ENCODE measurements at places on chromosomes 4 and X.

DNA sequence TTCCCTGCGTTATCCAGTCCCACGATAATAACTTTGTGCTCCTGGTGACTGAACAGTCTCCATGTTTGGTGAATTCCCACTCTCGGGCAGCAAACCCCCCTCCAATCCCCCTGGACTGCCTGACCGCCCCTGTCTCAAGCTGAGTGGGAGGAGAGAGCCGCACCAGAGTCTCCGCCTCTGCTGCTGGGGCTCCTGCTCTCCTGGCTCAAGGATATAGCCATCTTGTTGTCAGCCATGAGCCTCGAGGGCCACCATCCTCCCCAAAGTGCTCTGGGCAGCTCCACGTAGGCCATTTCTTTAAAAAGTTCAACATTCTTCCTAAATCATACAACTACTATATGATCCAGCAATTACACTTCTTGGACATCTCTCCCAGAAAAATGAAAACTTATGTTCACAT, 49.3 kb upstream of the PGRMC1 start:
- no peak for DNase-seq

GRCh38 chrX:135596495-135596894, 76.0 kb downstream of the INTS6L start:
- DNase-seq: peak; percentile 27

DNA sequence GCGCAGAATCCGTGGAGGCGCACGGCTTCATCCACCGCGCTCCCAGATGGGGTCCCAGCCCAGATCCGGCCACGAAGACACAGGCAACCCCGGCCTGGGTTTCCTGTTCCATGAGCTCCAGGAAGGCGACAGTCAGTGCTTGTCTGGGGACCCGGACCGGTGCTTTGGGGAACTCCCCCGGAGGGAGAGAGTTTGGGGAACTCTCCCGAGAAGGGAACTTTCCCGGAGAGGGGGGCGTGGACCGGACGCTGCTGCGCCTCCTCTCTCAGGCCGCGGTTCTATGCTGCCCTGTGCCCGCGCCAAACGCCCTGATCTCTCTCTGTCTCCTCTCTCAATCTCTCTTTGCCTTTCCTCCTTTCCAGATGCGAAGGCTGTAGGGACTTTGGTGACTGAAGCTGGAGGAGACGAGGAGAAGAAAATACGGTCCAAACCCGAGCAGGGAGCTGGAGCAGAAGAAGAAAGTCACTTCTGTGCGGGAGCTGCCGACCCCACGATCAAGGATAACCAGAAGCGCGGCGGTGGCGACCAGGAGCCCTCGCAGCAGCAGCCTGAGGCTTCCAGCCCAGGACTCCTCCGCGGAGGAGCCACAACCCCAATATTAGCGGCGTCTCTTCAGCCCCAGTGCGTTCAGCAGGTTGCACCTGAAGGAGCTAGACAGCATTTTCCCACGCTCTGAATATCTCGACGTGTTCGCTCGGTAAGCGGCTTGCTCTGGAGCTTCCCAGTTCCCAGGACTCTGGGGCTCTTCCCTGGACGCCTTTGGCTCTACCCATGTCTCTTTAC, 47.6 kb upstream of the NKAP start:
- DNase-seq: no peak

- no peak for DNase-seq
These were observed 63.5 kb downstream of the PDK3 start for GRCh38 chrX:24528605-24529004.

DNA sequence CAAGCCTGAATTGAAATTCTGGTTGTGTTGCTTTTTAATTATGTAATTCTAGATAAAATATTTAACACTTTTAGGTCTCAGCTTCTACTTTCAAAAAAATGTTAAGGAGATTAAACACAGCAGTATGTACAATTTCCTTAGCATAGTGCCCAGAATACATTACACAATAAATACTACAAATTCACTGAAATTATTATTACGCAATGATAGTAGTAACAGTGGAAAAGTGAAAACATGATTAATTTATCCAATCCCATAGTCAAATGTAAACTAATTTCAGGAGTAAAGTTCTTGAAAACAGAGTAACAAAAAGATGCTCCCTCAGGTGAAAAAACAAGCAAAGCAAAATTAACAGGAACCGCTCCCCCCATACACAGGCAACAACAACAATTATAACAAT, 1915.4 kb downstream of the STIM2 start:
- DNase-seq: no peak

DNA sequence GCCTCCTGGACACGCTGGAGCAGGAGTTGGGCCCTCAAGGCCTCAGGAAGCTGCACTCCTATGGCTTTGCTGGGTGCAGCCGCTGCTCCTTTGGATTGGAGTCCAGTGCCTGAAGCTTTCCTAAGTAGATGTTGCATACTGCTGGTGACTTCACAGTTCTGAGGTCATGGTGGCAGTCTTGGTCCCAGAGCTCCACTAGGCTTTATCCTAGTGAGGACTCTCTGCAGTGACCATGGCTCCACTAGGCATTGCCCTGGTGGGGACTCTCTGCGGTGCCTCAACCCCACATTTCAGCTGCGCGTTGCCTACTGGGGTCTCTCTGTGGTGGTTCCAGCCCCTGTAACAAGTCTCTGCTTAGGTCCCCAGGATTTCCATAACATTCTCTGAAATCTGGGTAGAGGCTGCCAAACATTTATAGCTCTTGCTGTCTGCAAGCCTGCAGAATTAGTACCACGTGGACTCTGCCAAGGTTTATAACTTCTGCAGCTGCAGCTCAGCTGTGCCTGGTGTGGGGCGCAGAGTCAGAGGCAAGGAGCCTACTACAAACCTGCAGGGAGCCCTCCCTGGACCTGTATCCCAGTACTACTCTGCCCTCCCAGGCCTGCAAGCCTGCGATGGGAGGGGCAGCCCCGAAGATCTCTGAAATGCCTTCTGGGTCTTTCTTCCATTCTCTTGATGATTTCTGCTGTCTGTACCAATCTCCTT, 46.0 kb upstream of the NFKB1 start:
- DNase-seq: no peak

- no peak for DNase-seq
These were observed 66.8 kb downstream of the HHIP start for GRCh38 chr4:144712775-144713174.

DNA sequence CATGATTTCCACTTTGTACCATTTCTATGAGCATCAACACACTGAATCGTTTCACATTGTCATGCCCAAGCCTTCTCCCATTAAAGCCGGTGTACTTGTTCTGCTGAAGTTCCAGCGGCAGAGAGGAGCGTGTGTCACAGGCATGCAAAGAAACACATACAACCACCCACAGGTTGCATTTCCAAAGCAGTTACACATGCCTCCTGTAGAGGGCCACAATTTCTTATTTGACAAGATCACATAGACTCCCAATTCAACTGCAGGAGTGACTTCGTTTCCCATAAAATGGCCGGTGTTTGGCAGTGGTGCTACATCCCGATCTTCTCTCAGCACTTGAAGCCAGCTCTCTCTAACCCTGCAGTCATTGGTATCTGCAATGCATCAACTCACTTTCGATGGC, 992.6 kb downstream of the NLGN4X start:
- DNase-seq: no peak

DNA sequence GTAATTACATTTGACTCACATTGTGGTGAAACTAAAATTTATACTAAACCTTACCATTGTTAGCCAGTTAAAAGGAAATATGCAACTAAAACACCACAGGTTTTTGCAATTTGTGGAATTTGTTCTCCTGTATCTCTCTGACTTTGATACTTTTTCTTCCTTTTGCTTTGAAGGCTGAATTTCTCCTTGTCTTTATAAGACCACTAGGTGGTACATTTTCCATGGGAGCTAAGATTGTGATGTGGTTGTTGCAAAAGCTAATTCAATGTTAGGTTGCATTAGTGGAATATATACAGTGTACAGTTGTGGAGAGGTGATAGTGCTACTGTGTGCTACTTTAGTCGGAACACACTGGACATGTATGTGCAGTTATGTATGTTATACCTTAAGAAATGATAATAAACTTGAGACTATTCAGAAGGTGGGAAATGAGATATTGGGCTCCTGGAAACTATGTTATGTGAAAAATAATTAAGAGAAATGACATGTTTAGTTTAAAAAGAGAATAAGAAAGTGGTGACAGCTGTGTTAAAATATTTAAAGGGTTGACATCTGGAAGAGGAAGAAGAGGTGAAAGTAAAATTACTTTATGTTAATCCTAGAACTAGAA, 70.3 kb downstream of the ARL9 start:
- no peak for DNase-seq

DNA sequence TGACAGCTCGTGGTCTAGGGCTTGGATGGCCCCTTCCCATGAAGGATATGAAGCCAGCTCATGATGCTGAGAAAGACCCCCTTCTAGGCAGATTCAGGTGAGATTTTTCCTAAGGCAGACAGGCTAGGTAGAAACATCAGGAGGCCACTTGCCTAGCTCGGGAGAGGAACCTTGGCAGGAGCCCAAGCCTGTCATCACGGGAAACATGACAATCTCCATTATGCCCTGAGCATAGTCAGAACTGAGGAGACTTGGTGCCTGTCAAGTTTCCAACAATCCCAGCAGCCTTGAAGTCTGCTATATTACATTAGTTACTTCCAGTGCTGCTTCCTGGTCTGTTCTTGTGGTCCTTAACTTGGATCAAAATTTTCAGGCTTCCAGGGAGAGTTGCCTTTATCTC, 18.7 kb upstream of the WDR1 start:
- DNase-seq: no peak

DNA sequence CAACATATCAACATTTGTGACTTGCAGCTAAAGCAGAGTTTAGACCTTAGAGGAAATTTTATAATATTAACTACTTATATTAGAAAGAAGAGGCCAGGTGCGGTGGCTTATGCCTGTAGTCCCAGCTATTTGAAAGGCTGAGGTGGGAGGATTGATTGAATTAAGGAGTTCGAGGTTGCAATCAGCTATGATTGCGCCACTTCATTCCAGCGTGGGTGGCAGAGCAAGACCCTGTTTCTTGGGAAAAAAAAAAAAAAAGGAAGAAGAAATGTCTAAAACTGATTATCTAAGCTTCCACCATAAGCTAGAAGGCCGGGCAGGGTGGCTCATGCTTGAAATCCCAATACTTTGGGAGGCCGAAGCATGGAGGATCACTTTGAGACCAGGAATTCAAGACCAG, 42.0 kb upstream of the USP9X start:
- no peak for DNase-seq

DNA sequence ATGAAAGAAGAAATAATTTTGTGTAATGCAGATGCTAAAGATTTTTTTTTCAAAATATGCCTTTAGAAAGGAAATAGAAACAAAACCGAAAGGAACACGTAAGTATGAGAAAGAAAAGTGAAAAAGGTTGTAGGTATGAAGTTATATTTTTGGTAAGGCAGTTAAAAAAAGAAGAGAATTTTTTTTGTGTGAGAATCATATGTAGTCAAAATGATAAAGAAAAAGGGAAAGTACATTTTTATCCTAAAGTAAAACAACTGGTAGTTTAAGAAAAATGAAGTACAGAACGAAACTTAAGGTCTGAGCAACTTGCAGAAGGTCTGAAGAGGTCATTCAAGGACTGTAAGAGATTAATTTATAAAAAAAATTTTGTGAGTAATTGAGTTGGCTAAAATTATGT, 164.0 kb upstream of the TRAM1L1 start:
- no peak for DNase-seq

- no peak for DNase-seq
These were observed 195.7 kb downstream of the PACRGL start for GRCh38 chr4:20895988-20896387.

- DNase-seq: no peak
These were observed 85.4 kb downstream of the DCHS2 start for GRCh38 chr4:154406018-154406795.

DNA sequence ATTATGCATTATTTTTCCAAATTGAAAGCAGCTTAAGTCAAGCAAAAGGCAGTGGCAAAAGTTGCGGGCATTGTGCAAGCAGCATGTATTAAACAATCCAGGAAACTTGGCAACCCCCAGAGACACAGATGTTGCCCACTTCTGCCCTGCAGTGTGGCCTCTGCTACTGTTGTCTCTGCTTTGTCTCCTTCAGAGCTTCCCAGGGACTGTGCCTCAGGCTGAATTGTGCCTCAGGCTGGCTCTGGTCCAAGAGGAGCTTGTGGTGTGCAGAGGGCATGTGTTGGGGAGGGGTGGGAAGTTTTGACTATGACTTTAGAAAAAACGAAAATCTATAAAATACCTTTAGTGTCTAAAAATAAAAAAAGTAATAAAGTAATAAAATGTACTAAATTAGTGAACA, 201.4 kb downstream of the CCSER1 start:
- no peak for DNase-seq

DNA sequence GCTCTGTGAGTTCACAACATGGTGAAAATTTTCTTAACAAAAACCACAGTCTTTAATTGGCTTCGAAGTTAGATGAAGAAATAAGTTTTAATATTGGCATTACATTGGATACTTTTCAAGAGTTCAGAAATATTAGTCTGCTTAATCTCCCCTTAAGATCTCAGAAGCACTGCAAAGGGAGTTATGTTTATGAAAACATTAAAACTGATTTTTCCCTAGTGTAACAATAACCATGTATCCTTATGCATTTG, 1.5 kb downstream of the SETD7 start:
- no peak for DNase-seq

GRCh38 chr4:139950568-139950967, 203.4 kb downstream of the MAML3 start:
- no peak for DNase-seq

- DNase-seq: no peak
These were observed 168.8 kb downstream of the RCHY1 start for GRCh38 chr4:75345423-75345822.

- DNase-seq: no peak
These were observed 200.2 kb downstream of the ADGRA3 start for GRCh38 chr4:22315628-22316027.

DNA sequence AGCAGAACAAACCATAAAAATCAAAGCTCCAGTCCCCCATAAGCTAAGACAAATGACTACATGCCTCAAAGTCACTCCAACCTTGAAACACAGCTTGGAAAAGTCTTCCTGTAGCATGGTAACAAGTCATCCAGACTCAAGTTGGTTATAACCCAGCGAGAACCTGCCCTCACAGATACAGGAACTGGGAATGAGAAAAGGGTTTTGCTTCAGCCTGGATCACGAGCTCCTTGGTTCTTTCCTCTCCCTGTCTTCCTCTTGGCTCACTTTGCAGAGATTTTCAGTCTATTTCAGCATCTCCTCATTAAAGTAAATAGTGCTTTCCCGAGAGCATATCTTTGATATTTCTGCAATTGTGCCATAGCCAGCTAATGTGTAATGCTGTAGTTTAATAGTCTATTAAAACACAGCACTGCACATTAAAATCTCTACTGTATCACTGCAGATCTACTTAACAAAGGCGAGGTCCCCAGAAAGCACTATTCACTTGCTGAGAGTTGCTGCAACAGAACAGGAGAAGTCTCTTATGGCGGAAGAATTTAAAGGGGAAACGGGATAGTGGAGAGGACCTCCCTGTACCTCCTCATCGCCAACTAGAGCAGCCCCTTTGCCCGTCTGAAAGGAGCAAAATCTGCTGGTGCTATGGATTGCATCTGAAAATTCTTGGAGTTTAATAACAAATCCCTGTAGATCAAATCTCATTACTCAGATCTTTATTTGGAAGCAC, 249.3 kb upstream of the GATB start:
- no peak for DNase-seq

Data from effector memory CD8-positive, alpha-beta T cell (primary cell).